Fibroblast of the aortic adventitia (primary cell): ENCODE measurements at places on chromosomes 6 and 20.

GRCh38 chr6:142913036-142913510 is 31.9 kb downstream of the HIVEP2 start:
- DNase-seq = no peak

- DNase-seq = no peak
These were observed 228.6 kb downstream of the ADGB start for GRCh38 chr6:146827216-146827928.

GRCh38 chr20:47265984-47266383 is 90.5 kb downstream of the ZMYND8 start:
- no peak for DNase-seq

- no peak for DNase-seq
These were observed 39.0 kb upstream of the NEDD9 start for GRCh38 chr6:11271228-11272020.

GRCh38 chr6:18507018-18507415 is 119.9 kb downstream of the RNF144B start:
- DNase-seq = no peak

DNA sequence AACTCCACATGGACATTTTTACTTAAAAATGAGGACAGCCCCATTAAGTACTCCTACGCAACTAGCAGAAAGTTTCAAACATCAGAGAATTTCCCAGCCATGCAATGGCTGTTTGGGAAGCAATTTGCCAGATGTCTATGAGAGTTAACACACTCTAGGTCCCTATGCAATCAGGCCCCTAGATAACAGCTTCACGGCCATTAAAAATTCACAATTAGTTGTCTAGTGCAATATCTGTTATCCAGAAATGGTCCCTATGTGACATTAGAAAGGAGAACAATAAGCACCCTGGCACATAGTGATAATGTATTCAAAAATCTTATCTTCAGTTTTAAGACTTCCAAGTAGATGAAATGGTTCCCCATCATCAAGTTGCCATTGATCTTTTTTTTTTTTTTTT is 174.3 kb upstream of the NRSN1 start:
- no peak for DNase-seq

DNA sequence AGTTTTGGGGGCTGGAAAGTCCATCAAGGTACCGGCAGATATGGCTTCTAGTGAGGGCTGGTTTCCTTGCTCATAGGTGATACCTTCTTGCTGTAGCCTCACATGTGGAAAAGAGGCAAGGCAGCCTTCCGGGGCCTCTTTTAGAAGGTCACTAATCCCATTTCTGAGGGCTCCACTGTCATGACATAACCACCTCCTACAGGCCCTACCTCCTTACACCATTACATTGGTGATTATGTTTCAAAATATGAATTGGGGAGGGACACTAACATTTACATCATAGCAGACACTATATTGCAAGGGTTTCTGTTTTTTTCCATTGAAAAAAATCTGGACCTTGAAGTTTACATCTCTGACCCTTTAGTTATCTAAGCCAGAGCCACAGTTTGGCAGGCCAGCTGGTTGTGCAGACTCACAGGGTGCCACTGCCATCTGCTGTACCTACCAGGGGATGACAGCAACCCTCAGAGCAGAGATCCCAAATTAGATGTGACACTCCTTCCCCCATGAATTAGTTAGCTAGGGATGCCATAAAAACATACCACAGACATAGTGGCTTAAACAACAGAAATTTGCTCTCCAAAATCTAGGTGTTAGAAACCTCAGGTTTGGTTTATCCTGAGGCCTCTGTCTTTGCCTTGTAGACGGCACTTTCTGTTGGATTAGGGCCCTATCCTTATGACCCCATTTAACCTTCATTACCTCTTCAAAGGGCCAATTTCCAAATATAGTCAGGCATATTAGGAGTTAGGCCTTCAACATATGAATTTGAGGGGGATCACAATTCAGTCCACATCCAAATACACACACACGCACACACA is 166.4 kb upstream of the RNF217 start:
- no peak for DNase-seq

GRCh38 chr20:50680105-50680960 is 11.0 kb downstream of the RIPOR3 start:
- peak; percentile 27 for DNase-seq
